T-helper 2 cell (primary cell): ENCODE measurements at places on chromosomes 6 and 20.
A peak's percentile ranks its signal among the peaks of the same experiment; 100 is the strongest.

DNA sequence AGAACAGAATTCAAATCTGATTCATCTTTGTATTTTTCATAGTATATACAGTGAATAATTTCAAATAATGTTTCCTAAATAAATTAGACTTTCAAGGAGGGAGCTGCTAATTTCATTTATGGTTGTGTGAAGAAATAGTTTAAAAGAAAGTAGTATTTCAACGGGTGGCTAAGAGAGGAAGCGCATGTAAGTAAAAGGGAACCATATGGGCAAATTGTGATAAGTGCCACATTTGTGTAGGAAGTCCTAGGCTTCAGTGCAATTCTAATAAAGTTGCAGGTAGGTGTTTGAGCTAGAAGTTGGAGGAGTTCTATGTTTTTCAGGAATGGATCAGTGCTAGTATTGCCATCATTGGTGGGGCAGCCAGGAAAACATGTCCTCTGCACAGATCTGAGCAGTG, 178.8 kb upstream of the PRDM1 start:
- DNase-seq, result no peak

GRCh38 chr6:144870782-144871181, 585.6 kb downstream of the UTRN start:
- DNase-seq, result no peak

DNA sequence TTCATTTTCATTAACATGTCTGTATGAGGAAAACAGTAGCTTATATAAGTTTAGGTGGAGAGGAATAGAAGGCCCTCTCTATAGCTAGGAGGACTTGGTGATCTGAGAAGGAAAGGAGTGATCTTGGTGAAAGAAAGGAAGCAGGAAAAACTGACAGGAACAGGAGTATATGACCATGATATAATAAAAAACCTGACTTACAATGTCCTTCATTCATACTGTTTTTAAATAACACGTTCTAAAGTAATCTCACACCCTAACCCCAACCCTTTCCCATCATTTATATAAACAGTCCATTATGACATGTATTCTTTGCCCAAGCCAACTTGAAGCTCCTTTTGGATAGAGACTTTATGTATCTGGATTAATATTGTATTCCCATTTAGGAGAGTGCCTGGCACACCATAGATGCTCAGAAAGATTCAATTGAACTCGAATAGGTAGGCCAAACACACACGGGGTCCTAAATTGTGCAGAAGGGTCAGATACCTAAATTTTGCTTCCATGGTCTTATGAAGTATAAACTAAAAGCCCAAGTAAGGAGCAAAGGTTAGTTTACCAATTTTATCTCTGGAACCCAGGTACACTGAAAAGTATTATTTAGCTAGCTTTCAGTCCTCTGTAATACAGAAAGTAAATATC, 75.9 kb downstream of the OR2B2 start:
- no peak for DNase-seq

GRCh38 chr6:152277826-152278329, 359.3 kb downstream of the SYNE1 start:
- no peak for DNase-seq

GRCh38 chr6:42045538-42046460, 4.5 kb upstream of the TAF8 start:
- peak; percentile 69 for DNase-seq

- DNase-seq, result no peak
Measured at GRCh38 chr6:158048589-158048988, 66.9 kb downstream of the SYNJ2 start.

- DNase-seq, result no peak
Measured at GRCh38 chr6:139423971-139424667, 49.7 kb upstream of the CITED2 start.

- no peak for DNase-seq
Measured at GRCh38 chr20:7859356-7859802, 80.9 kb downstream of the HAO1 start.

DNA sequence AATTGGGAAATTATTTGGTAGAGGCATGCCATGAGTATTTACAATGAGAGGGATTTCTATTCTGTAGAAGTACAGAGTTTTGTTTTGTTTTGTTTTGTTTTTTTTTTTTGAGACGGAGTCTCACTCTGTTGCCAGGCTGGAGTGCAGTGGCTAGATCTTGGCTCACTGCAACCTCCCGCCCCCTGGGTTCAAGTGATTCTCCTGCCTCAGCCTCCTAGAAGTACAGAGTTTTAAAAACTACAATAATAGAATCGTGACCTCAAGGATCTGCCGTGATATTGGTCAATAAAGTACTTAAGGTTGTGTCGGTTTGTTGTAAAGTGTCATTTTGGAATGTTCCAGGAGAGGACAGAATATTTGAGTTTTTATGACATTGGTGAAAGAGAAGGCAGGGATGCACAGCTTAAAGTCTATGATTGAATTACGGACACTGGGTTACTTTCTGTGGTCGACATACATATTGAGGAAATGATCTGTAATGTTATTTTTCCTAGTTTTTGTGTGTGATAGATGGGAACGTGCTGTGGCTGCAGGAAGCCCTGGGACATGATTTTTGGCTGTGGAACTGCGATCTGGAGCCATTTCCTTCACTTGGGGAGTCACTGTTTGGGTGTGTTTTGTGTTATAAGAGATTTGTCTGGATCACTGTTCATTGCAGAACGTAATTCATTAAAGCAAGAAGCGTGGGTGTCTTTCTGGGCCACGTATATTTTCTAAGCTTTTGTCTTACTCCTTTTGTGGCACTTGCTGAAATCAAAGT, 59.6 kb downstream of the TIAM2 start:
- DNase-seq, result no peak

GRCh38 chr20:33160681-33161080, 7.3 kb upstream of the BPIFA2 start:
- no peak for DNase-seq

- no peak for DNase-seq
Measured at GRCh38 chr6:152110886-152111820, 303.7 kb downstream of the ESR1 start.

- DNase-seq, result no peak
Measured at GRCh38 chr20:22577515-22578220, 6.7 kb downstream of the FOXA2 start.

GRCh38 chr20:16714751-16715150, 15.1 kb upstream of the SNRPB2 start:
- no peak for DNase-seq

- no peak for DNase-seq
Measured at GRCh38 chr20:36441027-36441414, 100.3 kb upstream of the MYL9 start.

DNA sequence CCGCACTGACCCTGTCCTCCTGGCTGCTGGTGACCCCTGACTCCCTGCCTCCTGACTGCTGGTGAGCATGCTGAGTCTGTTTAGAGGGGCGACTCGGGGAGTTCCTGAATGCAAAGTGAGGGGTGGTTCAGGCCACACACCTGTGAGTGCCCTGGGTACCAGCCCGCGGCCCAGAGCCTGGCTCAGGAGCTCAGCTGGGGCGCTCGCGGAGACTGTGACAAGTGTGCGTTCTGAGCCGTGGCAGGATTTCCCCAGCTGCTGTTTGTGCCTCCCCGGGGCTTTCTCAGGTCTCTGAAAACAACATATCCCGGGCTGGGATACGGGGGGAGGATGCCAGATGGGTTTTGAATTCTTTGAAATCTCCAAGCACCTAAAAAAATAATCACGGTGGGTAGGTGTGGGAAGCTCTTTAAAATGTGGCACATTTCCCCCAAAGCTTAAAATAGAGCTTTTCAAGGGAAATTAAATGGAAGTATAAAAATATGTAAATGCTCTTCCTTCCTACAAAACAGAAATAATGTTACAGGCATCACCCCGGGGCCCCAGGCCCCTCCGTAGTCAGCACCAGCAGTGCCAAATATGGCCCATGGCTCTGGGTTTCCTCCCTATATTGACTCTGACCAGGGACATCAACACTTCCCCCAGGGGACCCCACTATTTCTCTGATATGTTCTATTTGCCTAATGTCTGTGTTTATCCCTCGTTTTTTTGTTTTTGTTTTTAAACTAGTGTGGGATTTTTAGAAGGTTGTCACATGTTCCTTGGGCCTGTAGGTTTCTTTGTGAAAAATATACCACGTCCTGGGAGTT, 49.9 kb upstream of the TAGAP start:
- DNase-seq, result peak; percentile 61

DNA sequence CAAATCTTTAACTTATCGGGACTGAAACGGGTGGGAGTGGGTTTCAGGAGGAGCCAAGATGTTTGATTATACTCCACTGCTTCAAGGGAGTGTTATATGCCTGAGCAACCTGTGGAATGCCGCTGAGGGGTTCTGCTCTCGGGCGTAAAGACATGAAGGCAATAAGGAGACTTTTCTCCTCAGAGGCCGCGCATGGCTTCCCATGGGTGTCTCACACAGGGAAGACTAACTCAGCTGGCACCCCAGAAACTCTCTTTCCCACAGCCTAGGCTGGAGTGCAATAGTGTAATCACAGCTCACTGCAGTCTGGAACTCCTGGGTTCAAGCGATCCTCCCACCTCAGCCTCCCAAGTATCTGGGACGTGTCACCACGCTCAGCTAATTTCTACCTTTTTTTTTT, 5.1 kb upstream of the C20orf141 start:
- DNase-seq, result no peak

DNA sequence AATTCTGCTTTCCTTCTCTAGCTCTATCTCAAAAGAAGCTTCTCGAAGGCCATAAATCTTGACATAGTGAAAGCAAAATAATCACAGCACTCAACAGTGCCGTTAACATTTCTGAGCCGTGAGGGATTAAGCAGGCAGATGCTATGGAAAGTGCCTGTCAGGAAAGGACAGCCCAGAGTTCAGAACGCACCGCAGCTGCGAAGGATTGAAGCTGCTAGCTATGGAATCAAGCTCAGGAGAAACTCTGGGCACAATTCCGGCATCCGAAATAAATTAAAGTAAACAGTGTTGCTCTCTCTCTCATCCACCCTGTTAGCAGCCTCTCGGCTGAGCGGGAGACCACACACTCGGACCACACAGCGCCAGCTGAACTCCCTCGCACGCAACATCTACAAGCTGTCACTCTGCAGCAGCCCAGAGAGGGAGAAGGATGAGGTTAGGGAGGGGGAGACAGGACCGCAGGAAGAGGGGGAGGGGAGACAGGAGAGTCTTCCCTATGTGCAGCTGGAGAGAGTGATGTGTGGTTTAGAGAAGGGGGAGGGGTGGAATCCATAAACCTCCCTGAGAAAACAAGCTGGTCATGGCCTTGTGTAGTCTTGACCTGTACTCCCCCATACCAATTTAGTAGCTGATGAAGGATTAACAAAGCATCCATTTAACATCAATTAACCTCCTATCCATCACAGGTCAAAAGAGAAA, 9.0 kb downstream of the EXOC2 start:
- no peak for DNase-seq
